ENCODE measurements at places on chromosomes 16 and 17.

- no peak for DNase-seq
Measured at GRCh38 chr16:82852388-82853008, 225.7 kb downstream of the CDH13 start.

GRCh38 chr16:57619133-57619605 is 9.3 kb upstream of the ADGRG1 start:
- DNase-seq: no peak

GRCh38 chr17:32921017-32921416 is 6.9 kb upstream of the TMEM98 start:
- DNase-seq: no peak

DNA sequence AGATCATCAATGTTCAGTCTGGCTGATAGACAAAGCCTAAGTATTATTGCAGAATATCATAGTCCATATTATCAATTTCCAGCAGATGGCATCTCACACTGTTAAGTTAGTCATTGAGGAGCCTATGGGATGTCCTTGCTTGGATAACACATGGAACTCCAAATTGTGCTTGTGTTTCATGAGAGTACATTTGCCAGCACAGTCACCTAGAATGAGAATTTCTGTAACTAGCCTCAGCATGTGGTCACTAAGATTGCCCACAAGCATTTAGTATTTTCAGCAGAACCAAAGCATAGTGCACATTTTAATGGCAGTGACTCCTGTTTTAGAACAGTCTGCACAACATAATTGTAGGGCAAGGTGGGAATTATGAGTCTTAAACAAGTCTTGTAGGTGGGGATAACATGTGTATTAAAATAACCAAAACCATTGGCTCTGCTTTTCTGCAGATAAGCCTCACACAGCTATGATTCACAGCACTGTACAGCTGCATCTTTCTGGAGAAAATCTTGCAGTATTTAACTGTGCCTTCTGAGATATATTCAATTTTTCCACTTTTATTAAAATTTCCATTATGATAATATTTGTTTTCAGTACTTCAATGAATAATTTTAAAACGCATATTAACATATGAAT is 882.8 kb upstream of the SOX9 start:
- DNase-seq: no peak

DNA sequence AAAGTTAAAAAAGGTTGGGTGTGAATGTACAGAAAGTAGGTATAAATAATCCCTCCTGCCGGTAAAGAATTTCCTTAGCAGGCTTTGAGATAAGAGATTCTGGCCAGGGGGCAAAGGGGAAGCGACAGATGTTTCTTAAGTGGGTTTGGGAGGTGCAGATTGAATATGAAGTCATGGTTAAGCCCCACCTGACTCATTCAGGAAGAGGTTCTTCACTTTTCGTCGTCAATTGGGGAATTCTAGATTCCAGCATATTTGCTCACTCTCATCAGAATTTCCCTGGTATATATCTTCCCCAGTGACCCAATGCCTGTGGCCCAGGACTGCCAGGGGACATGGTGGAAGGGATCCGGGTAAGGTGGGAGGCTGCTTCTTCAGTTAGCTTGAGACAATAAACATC is 127.8 kb downstream of the CPPED1 start:
- DNase-seq: no peak

DNA sequence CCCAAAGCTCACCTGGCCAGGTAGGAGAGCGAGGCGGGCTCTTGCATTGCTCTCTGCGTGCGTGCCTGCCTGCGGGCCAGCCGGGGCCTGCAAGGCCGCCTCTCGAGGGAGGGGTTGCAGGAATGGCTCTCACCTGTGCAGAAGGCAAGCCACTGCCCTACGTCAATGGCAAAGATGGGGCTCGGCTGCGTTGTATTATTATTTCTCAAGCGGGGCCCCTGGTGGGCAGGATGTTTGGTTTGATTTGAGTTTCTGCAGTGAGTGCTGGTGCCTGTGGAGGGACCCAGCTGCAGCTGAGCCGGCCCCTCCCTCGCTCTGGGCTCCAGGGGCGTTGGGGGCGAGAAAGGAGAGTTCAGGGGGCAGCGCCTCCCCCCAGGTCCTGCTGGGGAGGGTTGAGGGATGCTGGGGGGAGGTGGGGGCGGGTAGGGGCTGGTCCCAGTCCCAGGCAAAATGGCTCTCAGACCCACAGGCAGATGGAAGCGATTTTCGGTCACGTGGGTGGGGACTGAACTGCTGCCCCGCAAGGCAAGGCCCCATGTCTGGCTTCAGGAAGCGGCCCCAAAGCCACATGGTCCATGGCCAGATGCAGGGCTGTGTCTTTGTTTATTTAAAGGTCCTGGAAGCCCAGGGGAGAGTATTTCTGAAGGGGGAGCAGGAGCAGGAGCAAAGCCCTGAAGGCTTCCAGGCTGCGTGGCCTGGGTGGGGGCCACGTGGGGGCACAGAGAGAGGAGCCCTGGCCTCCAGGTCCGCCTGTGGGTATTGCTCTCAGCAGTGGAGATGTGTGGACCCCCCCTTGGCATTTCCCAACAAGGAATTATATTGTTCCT is 338.8 kb downstream of the SEC14L1 start:
- DNase-seq: no peak

- no peak for DNase-seq
Measured at GRCh38 chr16:69012906-69013305, 92.5 kb upstream of the HAS3 start.

DNA sequence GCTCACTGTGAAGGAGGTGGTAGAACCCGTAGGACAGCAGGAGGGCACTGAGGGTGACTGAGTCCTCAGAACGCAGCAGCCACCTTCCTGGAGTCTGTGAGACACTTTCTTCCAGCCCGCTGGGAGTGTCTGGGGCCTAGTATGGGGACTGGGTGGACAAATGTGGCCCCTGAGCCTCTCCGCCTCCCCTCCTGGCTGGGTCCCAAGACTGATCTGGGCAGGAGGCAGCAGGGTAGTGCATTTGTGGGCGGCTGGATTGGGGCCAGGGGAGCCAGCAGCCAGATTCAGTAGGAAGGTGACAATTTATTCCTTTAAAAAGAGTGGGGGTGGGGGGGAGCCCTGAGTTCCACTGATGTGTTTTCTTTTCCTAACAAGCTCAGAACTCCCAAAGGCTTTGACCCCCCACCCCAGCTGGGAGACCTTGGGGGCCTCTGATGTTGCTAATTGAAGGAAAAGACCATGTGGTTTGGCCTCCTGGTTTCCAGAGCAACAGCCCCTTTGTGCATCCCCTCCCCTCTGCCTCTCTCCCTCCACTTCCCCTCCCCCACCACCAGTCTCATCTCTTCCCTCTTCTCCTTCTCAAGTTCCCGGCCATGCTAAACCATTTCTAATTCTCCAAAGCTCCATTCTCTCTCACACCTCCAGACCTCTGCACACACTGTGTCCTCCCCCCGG is 4.4 kb downstream of the CLEC19A start:
- no peak for DNase-seq

DNA sequence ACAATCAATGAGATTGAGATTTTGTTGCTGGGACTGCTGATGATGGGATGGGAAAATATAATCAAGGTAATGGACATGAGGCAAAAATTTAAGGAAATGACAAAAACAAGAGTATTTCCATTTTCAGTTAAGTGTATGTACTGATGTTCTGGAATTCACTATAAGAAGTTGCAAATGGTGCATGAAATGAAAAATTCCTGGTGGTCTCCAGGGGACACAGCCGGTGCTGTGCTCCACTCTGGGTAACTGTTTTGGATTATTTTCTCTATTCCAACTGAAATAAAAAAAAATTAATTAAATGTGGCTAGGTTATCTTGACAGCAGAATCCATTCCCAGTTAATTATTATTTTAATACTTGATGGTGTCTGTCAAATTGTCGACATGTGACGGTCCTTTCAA is 305.6 kb downstream of the WWOX start:
- no peak for DNase-seq

GRCh38 chr16:8998108-8998507 is 34.4 kb upstream of the USP7 start:
- DNase-seq: no peak

DNA sequence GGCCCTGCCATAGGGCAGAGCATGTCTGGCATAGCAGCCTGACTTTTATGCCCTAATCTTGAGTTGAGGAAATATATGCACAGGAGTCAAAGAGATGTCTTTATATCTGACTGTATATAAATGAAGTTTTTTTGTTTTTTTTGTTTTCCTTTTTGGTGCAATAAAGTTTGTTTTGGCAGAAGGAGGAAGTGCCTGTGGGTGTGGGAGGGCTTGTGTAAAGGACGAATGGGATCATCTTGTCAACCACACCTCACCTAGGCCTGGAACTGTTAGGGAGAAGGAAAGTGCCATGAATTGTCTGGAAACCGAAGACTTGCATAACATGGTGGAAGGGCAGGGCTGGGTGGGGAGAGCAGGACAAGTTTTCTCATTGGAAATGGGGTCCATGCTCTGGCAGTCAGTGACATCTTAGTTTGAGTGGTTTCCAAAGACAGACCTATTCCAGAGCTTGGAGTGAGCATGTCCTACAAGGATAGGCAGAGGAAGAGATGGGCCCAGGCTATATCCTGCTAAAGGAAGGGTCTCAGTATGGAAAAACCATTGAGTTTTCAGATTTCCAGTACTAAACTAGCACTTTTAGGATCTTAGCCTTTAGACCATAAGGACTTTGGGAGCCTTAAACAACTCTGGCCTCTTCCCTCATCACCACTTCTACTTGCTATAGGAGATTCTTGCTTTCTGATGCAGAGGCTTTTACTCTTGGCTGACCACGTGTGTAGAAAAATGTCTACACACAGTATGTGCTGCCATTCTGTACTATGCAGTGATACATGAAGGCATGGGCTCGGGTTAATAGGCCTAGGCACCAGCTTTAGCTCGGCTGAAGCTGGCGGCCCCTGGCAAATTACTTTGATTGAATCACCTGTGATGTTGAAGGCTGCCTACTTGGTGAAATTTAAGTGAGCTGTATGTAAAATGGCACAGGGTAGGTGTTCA is 15.5 kb downstream of the SNF8 start:
- DNase-seq: no peak

GRCh38 chr17:80879723-80880647 is 111.7 kb upstream of the CHMP6 start:
- no peak for DNase-seq

DNA sequence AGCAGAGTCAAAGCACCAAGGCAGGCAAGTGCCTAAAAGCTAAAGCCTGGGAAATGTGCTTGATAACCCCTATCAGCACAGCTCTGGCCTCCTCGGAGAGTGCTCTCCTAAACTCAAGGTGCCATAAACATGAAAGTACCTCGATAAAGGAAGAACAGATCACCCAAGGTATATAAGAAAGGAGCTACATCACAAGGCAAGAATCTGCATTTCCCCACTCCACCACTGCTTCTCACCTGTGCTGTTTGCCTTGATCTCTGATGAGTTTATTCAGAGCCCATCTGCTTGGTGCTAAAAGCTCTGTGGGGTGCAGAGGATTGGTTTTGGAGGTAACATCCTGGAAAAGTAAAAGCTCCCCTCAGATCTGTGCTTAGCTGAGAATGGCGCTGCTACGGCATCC is 449.5 kb upstream of the CDH5 start:
- DNase-seq: no peak

DNA sequence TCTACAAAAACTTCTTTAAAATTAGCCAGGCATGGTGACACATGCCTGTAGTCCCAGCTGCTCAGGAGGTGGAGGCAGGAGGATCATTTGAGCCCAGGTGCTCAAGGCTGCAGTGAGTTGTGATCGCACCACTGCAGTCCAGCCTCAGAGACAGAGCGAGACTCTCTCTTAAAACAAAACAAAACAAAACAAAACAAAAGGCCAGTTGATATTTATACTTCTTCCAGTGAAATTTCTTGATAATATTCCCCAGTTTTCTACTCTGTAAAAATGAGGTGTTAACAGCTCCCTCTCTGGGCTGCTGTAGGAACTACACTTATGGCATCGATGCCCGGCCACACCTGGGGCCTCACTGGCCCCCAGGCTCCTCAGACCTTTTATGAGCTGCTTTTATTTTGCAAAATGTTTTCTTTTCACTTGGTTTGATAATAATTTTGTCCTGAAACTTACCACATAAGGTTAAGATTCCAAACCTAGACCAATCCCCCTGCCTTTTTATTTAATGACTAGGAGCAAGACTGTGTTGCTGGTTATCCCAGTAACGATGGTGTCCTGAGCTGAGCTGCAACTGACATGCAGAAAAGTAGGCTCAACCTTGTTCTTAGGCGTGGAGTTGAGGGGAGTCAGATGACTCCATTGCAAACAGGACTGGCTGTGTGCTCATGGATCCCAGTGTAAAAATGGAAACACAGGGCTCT is 17.6 kb downstream of the MAPK8IP3 start:
- peak; percentile 64 for DNase-seq

- no peak for DNase-seq
Measured at GRCh38 chr16:89097392-89097772, 3.7 kb downstream of the ACSF3 start.
